ENCODE measurements at places on chromosomes 13 and 19.

GRCh38 chr13:94914895-94915294, 202.6 kb upstream of the SOX21 start:
- DNase-seq, result no peak

- DNase-seq, result no peak
Observed at GRCh38 chr13:34897220-34897619, 44.9 kb upstream of the NBEA start.

- no peak for DNase-seq
Observed at GRCh38 chr19:40089462-40089861, 1.3 kb downstream of the ZNF780A start.

DNA sequence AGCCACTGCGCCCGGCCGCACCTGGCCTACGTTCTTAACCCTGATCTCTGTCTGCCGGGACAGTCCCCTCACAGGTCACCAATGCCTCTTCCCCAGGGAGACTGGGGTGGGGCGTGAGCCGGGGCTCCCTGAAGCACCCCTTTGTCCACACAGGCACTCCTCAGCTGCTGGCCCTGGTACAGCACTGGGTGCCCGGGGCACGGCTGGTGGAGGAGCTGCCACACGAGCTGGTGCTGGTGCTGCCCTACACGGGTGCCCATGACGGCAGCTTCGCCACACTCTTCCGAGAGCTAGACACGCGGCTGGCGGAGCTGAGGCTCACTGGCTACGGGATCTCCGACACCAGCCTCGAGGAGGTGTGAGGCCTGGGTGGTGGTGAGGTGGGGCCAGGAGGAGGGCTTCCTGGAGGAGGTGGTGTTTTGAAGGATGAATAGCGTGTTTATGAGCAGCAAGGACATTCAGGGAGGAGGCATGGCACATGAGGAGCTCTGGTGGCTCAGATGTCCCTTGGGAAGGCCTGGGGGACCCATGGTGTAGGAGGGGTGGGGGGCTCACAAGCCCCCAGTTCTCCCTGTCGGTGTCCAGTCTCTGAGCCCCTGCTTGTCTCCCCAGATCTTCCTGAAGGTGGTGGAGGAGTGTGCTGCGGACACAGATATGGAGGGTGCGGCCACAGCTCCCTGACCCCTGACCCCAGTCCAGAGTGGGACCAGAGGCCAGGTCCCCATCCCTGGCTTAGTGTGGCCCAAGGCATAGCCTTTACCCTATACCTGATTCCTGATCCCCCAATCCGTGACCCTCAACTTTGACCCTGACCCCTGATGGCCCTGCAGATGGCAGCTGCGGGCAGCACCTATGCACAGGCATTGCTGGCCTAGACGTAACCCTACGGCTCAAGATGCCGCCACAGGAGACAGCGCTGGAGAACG, 13.5 kb upstream of the ARHGAP45 start:
- no peak for DNase-seq

- DNase-seq, result no peak
Observed at GRCh38 chr13:20390526-20391175, 135.0 kb downstream of the CRYL1 start.

DNA sequence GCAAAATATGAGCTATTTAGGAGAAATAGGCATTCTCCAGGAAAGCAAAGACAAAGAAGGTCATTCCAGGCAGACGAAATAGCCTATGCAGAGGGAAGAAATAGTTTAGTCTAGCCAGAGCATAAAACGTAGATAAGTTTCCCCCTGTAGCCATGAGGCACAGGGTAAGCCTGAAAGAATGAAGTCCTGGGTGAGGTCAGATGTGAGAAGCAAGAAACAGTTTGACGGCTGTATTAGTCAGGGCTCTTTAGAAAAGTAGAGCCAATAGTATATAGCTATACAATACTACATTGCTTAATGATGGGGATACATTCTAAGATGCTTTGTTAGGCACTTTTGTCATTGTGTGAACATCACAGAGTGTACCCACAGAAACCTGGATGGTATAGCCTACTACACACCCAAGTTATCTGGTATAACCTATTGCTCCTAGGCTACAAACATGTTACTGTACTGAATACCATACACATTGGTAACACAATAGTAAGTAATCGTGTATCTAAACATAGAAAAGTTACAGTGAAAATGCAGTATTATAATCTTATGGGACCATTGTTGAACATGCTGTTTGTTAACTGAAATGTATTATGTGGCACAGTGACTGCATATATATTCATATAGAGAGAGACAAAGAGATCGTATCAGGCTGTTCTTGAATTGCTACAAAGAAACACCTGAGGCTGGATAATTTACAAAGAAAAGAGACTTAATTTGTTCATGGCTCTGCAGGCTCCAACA, 59.3 kb upstream of the WDFY2 start:
- no peak for DNase-seq

DNA sequence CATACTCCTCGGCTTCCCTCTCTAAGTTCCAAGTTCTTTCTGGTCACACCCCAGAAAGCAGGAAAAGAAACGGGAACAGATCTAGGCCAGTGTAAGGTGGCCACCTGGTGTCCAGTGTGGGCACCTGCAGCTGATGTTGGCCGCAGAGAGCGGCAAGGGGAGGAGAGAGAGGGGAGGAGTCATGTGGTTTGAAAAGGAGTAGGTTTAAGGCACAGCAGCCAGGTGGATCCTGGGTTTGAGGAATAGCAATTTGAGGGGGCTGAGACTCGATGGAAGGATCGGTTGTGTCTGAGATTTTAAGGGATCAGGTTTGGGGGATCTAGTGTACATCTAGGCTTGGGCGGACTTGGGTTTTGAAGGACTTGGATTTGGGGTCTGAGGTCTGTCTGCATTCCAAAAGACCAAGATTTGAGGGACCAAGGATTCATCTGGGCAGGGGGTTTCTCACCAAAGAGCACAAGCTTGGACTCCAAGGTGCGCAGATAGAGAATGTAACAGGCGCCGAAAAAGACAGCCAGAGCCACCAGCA, 1.2 kb downstream of the RABAC1 start:
- DNase-seq, result peak; percentile 54

DNA sequence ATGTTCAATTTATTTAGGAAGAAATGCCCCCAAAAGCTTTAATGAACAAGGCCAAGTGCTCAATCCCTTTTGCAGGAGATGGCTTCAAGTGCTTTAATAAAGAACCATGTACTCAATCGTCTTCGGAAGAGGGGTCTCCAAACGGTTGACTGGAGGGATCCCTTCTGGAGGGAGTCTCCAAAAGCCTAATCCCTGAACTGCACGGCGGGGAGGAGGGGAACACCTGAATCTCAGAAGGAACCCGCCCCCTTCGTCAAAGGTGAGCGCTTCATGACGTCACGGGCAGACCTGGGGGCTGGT, 505 bp downstream of the PAF1 start:
- DNase-seq, result no peak

DNA sequence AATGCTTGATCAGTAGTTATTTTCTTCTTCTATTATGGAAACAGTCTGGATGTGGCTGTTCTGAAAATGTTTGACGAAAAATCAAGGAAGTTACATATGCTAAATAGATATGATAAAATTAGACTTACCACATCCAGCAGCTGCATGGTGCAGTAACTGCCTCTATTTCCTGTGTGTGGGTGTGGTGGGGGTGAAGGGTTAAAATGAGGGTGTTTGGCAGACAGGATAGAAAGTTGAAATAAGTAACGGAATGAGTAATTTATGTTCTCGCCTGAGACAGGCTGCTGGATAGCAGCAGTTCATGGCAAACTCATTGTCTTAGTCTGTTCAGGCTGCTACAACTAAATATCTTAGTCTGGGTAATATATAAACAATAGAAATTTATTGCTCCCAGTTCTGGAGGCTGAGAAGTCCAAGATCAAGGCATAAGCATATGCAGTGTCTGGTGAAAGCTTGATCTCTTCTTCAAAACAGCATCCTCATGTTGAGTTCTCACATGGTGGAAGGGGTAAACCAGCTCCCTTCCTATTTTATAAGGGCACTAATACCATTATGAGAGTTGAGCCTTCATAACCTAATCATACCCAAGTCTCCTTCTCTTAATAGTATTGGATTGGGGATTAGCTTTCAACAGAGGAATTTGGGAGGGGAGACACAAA, 1248.9 kb downstream of the SLITRK5 start:
- no peak for DNase-seq

DNA sequence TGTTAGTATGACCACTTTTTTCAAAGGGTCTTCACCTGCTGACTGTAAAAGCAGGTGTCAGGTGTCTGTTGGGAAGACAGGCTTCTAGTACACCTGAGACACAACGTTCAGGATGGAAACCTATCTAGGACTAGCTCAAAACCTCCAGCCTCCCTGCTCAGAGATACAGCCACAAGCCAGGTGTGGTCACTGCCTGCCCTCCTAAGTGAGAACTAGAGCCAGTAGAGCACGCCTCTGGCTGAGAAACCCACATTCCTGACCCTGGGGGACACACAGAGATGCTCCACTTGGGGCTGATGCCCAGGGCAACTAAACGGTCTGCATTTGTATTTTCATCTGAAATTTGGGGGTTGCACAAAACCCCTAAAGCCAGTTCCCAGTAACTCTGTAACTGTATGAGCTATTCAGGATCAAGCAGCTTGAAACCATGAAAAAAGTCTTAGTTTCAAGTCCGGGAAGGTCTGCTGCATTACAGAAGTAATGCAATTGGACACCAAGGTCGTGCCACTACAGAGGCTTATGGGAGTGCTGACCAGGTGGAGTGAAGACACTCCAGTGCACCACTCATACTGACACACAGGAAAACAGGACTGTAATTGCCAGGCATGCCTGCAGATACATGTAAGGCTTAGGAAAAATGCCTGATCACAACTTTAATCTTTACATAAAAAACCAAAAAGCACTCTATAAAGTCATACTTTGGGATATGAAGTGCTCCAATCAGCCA, 27.8 kb downstream of the ANKRD10 start:
- no peak for DNase-seq

GRCh38 chr13:70964874-70965273, 856.6 kb upstream of the KLHL1 start:
- no peak for DNase-seq

- no peak for DNase-seq
Observed at GRCh38 chr19:426725-427445, 17.9 kb upstream of the C2CD4C start.

- DNase-seq, result no peak
Observed at GRCh38 chr13:26390203-26390602, 136.3 kb downstream of the CDK8 start.
